ENCODE measurements at places on chromosomes 3 and 15.
A peak's percentile ranks its signal among the peaks of the same experiment; 100 is the strongest.

GRCh38 chr3:152296971-152297370 lies 28.2 kb downstream of the MBNL1 start:
- no peak for DNase-seq

DNA sequence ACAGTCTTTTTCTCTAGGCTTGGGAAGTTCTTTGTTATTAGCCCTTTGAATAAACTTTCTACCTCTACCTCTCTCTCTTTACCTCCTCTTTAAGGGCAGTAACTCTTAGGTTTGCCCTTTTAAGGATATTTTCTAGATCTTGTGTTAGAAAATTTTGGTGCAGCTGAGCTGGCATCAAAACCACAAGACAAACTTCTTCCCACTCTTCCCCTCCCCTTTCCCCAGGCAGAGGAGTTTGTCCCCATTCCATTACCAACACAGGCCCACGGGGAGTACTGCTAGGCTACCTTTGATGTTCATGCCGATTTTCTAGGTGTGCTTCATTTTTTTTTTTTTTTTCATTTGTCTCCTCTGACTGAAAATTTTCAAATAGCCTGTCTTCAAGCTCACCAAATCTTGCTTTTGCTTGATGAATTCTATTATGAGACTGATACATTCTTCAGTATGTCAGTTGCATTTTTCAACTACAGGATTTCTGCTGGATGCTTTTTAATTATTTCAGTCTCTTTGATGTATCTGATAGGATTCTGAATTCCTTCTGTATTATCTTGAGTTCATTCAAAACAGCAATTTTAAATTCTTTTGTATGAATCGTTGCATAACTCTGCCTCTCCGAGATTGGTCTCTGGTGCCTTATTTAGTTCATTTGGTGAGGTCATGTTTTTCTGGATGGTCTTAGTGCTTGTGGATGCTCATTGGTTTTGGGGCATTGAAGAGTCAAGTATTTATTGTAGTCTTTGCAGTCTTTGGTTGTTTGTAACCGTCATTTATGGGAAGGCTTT lies 112.0 kb downstream of the UBE2E2 start:
- no peak for DNase-seq

GRCh38 chr15:85305050-85305449 lies 75.4 kb upstream of the AKAP13 start:
- DNase-seq, result no peak

- no peak for DNase-seq
These were observed 2.5 kb upstream of the EID1 start for GRCh38 chr15:48875241-48875960.

GRCh38 chr15:89104172-89104564 lies 15.9 kb downstream of the ABHD2 start:
- DNase-seq, result no peak

DNA sequence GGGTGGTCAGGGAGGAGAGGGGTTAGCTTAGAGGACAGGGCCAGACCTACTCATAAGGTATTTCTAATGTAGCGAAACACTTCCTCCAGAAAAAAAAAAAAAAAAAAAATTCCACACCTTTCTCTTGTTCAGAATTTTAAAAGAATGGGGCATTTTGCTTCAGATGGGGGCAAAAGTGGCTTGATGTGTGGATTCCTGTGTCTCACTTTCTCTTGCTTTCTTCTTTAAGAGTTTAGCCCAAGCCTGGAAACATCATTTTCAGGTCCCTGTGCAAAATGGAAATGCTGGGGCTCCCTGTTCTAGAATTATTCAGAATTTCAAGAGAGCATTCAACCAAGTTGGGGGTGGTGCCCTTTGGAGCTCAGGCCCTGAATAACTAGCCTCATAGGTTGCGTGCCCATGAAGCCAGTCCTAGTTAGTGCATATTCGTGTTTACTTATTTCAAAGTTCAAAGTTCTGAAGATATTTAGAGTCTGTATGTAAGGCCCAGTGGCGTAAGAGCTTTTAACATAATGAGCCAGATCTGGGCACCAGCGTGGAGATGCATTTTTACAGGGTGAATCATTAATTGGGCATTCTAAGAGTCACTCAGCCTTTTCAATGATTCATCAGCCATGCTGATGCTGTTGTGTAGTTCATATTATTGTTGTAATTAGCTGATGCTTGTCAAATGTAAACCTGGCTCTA lies 104.5 kb downstream of the RPLP1 start:
- peak; percentile 95 for DNase-seq

- no peak for DNase-seq
These were observed 102.1 kb downstream of the LINGO1 start for GRCh38 chr15:77530576-77530975.

- peak; percentile 71 for DNase-seq
These were observed 7.4 kb downstream of the PDE8A start for GRCh38 chr15:84988909-84989644.

GRCh38 chr3:137759505-137759904 lies 4.6 kb upstream of the SOX14 start:
- no peak for DNase-seq

DNA sequence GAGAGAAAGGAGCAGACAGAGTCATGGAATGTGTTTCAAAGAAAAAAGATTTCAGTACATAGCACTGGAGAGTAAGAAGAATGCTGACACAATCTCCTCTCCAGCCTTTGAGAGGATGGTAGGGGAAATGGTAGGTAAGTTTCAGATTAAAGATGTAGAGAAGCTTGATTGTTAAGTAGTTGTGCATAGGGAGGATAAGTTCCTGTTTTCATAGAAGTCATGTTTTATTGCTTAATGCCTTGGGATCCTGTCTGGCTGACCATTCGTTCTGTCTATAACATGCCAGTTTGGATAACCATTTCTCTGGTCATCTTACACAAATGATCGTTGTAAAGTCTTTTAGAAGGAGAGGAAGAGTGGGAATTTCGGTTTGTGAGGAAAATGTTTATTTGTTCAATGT lies 95.7 kb upstream of the IGSF10 start:
- DNase-seq, result no peak

- no peak for DNase-seq
These were observed 8.5 kb downstream of the TNK2 start for GRCh38 chr3:195899701-195900435.

All from bronchial epithelial cell (primary cell).